ENCODE measurements at places on chromosomes 13 and 19.
A peak's percentile ranks its signal among the peaks of the same experiment; 100 is the strongest.

- no peak for DNase-seq
These were observed 123.0 kb downstream of the SLC7A1 start for GRCh38 chr13:29472332-29472961.

- DNase-seq: no peak
These were observed 1378.0 kb upstream of the PCDH9 start for GRCh38 chr13:68608147-68608546.

DNA sequence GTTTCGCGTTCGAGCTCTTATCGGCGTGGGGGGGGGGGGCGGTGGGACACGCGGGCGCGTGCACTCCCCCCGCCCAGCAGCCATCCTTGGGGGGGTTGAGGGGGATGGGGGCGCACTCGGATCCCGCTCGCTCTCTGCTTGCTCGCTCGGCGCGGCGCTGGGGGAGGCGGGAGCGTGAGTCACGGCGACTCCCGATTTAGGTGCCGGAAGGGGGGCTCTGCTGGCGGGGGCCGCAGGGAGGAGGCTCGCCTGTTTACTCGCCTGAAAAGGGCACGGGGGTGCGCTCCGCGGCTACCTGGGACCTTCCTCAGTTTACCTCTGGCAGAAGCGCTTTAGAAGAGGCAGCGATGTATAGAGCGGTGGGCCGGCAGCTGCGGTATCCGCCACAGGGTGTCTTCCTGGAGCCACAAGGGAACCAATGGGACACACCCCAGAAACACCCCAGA lies 1.1 kb upstream of the PDE4A start:
- DNase-seq: no peak

GRCh38 chr13:100789968-100790367 lies 115.4 kb upstream of the TMTC4 start:
- no peak for DNase-seq

DNA sequence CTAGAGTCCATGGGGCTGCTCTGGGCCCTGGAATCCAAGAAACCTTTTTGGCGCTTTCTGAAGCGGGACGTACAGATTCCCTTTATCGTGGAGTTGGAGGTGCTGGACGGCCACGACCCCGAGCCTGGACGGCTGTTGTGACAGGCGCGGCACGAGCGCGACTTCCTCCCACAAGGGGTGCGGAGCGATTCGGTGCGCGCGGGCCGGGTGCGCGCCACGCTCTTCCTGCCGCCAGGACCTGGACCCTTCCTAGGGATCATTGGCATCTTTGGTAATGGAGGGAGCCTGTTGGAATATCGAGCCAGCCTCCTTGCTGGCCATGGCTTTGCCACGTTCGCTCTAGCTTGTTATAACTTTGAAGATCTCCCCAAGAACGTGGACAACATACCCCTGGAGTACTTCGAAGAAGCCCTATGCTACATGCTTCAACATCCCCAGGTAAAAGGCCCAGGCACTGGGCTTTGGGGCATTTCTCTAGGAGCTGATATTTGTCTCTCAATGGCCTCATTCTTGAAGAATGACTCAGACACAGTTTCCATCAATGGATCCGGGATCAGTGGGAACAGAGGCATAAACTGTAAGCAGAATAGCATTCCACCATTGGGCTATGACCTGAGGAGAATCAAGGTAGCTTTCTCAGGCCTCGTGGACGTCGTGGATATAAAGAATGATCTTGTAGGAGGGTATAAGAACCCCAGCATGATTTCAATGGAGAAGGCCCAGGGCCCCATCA lies 3.5 kb upstream of the ZFP82 start:
- no peak for DNase-seq

DNA sequence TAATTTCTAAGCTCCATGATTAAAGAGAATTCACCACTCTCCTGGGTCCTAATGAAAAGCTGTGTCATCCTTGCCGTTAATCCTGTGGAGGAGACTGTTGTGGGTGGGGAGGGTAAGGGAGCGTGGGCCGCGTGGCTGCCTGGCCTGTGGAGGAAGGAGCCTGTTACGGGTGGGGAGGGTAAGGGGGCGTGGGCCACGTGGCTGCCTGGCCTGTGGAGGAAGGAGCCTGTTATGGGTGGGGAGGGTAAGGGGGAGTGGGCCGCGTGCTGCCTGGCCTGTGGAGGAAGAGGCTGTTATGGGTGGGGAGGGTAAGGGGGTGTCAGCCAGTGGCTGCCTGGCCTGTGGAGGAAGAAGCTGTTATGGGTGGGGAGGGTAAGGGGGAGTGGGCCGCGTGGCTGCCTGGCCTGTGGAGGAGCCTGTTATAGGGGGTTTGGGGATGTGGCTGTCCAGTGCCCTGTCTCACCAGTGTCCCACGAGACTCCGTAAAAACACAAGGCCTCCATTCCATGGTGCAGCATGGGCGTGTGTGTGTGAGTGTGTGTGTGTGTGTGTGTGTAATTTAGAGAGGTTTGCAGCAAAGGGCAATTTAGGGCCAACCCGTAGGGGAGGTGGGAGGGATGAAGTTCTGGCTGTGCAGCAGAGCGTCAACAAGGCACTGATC lies 15.6 kb upstream of the DCUN1D2 start:
- DNase-seq: no peak

- no peak for DNase-seq
These were observed 22.9 kb downstream of the BICRA start for GRCh38 chr19:47631681-47632446.

- DNase-seq: no peak
These were observed 80.3 kb downstream of the UFM1 start for GRCh38 chr13:38429916-38430315.

GRCh38 chr13:99484473-99484872 lies 16.8 kb upstream of the TM9SF2 start:
- no peak for DNase-seq

DNA sequence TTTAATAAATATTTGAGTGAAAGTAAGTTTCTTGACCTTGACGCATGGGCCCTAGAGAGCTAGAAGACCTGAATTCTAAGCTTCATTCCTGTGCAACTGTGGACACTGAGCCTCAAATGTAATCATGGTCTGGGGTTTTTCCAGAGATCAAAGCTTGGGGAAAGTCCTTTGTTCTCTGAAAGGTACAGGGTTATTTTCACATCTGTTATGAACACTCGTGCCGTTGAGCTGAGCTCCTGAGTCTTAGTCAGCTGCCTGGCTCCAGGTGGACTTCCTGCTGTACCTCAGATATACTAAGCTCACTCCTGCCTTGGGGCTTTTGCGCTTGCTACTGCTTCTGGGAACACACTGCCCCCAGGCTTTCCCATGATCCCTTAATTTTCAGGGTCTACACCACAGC lies 7.5 kb upstream of the ZBTB32 start:
- DNase-seq: no peak

DNA sequence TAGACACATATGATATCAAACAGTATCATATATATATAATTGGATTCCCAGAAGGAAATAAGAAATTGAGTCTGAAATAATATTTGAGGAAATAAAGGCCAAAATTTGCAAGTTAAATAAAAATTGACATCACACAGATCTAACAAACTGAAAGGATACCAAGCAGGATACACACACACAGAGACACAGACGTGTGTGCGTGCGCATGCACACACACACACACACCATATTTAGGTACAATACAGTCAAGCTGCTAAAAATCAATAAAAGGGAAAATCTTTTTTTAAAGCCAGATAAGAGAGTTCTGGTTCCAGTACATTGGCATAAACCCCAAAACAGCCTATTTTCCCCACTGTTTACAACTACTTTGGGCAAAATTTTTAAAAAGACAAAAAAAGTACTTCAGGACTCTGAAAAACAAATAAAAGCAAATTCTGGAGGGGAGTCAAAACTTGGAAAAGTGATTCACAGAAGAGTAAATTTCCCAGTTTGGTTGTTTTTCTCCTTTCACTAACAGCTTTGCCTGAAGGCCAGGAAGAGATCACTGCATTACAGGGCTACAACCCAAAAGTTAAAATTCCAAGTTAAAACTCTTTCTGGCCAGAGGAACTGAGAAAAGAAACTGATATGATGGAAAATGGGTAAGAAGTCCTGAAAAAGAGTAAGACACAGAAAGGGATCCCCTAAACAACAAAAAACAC lies 16.2 kb downstream of the MYCBP2 start:
- DNase-seq: no peak

DNA sequence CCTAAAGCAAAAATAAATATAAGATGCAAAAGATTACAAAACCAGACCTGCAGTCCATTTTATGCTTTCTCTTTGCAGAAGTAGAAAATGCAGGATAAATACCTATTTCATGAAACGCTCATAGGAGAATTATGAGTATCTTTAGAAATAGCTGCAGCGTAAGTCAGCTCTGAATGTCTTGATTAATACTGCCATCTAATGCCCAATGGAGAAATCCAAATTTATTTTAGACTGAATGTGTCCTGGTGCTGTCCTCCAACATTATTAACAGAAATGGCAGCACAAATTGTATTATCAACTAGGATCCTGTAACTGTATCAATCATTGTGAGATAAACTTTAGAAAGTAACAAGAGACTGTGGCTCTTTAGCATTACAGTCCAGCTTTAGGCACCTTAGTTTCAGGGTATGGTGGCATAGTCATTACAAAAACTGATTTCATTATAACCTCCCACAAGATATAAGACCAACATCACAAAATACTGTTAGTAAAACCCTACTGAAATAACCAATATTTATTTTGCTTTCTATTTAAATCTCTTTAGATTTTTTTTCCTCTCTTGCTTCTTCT lies 162.1 kb upstream of the MIR17HG start:
- no peak for DNase-seq

GRCh38 chr13:45700971-45701900 lies 884 bp upstream of the CBY2 start:
- no peak for DNase-seq

DNA sequence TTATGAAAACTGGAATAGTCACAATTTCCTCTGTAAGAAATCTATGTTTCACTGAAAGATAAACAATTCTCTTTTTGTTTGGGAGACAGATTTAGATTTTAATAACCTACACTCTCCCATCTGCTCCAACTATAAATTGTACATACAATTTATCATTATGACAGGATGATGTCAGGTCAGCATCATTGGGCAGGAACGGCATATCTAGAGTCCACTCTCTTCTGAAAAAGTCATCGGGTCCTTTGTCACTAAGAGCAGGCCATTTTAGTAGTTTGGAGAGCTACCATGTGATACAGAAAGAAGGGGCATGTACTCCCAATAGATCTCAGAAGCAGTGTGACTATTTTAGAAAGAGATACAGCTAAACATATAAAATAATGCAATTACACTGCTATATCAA lies 180.8 kb upstream of the ARGLU1 start:
- DNase-seq: no peak

DNA sequence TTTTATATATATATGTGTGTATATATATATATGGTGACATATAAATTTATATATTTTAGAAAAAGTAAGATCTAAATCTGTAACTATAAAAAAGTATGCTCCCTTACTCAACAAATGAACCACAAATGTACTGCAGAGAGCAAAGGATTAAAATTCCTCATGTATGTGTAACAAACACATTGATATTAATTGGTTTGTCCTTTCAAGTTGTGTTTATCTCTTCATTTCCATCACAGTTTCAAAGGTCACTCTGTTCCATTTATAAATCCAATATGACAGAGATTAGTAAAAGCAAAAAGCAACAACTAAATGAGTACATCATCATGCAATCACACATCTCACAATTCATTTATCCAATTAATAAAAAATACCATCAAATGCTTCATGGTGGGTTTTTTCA lies 247.9 kb downstream of the DACH1 start:
- DNase-seq: no peak

GRCh38 chr19:55678121-55678671 lies 3.2 kb downstream of the EPN1 start:
- no peak for DNase-seq

DNA sequence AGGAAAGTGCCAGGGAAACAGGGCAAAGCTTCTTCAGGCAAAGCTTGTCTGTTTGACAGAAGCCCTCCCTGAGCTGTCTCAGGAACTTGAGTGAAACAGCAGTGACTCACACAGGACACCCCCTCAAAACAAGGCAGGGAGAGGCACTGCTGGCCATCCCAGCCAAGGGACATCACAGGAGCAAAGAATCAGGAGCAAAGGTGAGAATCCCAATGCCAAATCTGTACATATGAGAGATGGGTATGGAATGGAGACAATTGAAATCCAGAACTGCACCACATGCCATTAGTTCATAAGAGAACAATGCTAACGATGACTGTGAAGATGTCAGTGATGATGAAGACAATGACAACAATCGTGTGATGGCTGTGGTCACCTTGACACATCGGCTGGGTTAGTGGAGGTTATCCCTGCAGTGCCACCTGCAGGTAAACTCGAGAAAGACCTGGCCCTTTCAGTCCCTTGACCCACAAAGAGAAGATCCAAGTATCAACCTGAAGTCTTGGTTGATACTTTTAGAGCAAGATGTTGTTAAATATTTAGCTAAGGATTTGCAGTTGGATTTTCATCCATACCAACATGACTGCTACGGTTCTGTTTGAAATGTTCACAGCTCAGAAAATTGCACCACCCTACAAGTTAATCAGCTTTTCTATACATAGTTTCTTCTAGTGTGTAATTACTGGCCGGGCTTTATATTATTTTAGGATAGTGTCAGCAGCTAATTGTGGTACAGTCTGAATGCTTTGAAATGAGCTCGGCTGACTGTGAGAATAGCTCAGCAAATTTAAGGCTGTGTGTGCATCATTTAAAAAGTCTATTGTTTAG lies 42.0 kb upstream of the IPO5 start:
- no peak for DNase-seq

- no peak for DNase-seq
These were observed 42.4 kb downstream of the ZC3H13 start for GRCh38 chr13:46010148-46010547.

- no peak for DNase-seq
These were observed at the start of gene CHMP2A for GRCh38 chr19:58554494-58555368. TSS of gene CHMP2A (minus strand) at chr19:58555105. CDS start at chr19:58554212, 893 bp downstream.

DNA sequence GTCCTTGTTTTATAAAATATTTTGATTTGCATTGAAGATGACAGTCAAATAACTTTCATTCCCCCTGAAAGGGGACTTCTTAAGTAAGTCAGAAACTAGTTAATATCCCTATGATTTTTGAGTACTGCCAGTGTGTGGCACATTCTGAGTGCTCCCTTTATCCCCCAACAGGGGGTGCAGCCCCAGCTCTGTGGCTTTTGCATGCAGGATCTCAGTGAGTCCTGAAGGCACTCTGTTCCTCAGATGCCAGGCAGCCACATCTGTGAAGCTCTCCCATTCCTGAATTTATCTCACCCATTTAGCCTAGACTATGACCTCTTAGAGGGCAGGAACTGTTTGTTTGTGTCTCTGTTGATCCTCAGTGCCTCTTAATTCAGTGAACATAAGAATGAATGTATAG lies 123.1 kb downstream of the CDK8 start:
- no peak for DNase-seq

DNA sequence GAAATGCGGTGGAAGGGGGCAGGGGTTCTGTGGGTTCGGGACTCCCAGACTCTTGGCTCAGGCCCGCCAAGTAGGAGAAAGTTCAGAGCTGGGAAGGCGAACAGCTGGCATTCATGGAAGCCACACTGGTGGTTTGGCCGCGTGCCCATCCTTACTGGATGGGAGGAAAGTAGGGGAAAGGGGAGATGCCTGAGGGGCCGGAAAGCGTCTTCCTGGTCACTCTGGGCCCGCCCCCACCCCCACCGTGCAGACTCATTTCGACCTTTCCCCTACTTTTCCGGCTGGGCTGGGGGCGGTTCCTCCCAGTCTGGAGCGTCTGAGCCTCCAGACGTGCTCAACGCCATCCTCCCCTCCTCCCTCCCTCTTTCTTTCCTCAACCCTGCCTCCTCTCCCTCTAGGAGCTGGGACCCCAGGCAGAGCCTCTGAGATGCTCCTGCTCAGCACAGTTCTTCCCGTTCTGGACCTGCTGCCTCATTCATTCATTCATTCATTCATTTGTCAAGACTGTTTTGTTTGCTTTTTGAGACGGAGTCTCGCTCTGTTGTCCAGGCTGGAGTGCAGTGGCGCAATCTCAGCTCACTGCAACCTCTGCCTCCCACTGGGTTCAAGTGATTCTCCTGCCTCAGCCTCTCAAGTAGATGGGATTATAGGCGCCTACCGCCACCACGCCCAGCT lies 3.5 kb downstream of the ANGPTL4 start:
- DNase-seq: peak; percentile 41

Data from nucleus accumbens (tissue), 56 donors.